ENCODE measurements at places on chromosomes 1 and 21.

- peaks cover 17% of the 10 kb centered on the region for H3K36me3 ChIP-seq
- no peaks in the 10 kb centered on the region for H3K27me3 ChIP-seq
- no peak overlapping the region for H3K4me3 ChIP-seq
Measured at GRCh38 chr1:108636876-108637275, 24.0 kb downstream of the HENMT1 start.

DNA sequence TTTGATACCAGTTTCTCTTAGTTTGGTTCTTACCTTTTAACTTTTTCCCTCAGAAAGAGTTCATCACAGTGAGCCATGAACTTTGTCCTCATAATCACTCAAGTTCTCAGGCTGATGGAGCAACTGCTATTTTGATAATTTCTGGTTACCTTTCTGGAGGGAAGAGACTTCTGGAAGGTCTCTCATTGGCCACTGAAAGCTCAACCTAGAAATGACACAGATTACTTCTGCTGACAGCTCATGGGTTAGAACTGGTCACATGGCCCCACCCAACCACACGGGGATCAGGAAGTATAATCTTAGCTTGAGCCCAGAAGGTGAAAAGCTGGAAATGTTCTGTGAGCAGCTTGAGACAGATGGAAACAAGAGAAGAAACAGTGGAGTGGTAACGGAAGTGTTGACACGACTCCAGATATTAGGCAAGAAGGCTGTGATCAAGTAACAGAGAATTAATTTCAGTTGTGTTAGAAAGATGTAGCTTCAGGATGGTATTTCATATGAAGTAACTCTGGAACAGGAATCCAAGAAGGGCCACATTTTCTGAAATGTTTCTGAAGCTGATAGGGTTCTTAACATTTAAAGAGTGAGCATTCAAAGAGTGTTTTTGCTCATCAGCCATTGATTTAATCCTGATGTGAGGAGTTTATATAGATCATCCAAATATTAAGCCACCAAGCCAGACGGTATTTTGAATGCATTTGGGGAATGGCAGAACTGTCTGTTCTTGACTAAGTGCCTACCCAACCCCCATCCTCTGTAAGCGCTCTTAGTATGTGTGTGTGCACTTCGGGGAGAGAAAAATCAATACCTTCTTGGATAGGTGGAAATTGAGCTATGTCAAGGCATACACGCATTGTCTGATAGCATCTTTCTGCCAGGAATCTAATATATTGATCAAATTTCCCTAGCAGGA lies 21.9 kb upstream of the XPR1 start:
- no peak overlapping the region for H3K4me3 ChIP-seq
- H3K36me3 ChIP-seq: no peaks in the 10 kb centered on the region
- no peaks in the 10 kb centered on the region for H3K4me1 ChIP-seq
- no peak overlapping the region for H3K27ac ChIP-seq
- no peaks in the 10 kb centered on the region for H3K27me3 ChIP-seq
- DNase-seq: no peak

DNA sequence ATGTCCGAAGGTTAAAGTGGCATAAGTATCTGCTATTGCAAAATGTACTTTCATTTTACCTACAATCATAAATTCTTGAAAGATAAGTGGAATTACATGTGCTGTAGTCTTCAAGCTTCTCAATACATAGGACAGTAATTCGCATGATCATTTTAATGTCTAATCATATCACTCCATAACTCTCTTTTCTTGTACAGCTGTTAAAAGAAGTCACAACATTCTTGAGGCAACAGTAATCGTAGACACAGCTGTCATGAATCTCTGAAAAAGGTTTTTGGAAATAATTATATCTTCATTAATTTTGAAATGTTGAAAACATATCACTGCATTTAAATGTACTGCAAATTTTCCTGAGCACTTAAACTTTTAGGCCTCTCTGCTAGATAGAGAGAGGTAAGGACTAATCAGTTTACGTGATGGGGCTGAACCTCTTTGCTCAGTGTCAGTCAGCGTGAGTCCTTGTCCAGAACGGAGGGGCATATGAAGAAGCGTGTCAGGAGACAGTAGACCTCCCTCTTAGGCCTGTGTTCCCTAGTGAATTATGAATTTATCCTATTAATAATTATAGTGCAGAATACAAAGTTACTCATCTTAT lies 133.4 kb downstream of the NEK7 start:
- no peak overlapping the region for H3K4me3 ChIP-seq
- H3K27ac ChIP-seq: no peak overlapping the region
- no peak for DNase-seq
- H3K27me3 ChIP-seq: no peaks in the 10 kb centered on the region
- H3K4me1 ChIP-seq: no peaks in the 10 kb centered on the region

DNA sequence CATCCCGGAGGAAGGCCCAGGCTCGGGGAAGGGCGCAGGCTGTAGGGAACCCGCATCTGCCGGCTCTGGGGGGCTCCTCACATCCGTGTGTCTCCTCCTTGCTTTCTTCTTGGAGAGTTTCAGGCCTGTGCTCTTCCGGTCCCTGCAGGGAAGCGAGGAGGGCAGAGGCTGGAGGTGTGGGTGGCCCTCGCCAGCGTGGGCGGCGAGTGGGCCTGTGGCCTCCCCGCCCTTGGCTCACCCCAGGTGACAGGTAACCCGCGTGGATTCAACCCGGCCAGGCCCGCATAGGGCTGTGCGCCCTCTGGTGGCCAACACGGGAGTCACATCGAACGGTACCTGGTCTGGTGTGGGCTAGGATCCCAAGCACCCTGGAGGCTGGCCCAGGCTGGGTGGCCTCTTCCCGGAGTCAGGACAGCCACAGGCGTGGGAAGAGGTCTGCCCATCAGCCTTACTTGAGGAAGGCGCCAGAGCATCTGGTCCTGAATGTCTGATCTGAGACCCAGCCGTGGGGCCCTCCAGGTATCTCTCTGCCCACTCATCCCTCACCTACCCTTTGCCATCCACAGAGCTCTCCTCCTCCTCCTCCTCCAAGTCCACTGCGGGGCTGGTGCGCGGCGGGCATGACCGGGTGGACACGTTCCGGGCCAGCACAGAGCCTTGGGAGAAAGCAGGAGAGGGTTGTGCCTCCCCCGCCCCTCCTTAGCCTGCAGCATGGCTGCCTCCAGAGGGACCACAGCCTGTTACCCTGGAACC lies 9.6 kb upstream of the TNFRSF25 start:
- H3K4me3 ChIP-seq: no peak overlapping the region
- H3K27me3 ChIP-seq: no peaks in the 10 kb centered on the region
- H3K36me3 ChIP-seq: peaks cover 30% of the 10 kb centered on the region
- no peaks in the 10 kb centered on the region for H3K4me1 ChIP-seq
- no peak for DNase-seq

GRCh38 chr1:226569879-226570547 lies 21.4 kb downstream of the STUM start:
- no peak for DNase-seq
- H3K4me1 ChIP-seq: peaks cover 29% of the 10 kb centered on the region
- H3K36me3 ChIP-seq: no peaks in the 10 kb centered on the region
- no peak overlapping the region for H3K4me3 ChIP-seq

GRCh38 chr1:66431999-66432398 lies 102.0 kb upstream of the SGIP1 start:
- H3K27me3 ChIP-seq: no peaks in the 10 kb centered on the region
- no peak for DNase-seq
- H3K4me3 ChIP-seq: no peak overlapping the region
- no peak overlapping the region for H3K27ac ChIP-seq
- no peaks in the 10 kb centered on the region for H3K36me3 ChIP-seq
- no peaks in the 10 kb centered on the region for H3K4me1 ChIP-seq

GRCh38 chr1:235972311-235972689 lies 92.6 kb downstream of the NID1 start:
- H3K27me3 ChIP-seq: no peaks in the 10 kb centered on the region
- peak overlapping the region; percentile 93 for H3K27ac ChIP-seq
- no peak for DNase-seq
- peaks cover 21% of the 10 kb centered on the region for H3K36me3 ChIP-seq
- H3K4me1 ChIP-seq: no peaks in the 10 kb centered on the region

GRCh38 chr1:87346130-87346814 lies 17.6 kb downstream of the LMO4 start:
- no peak overlapping the region for H3K27ac ChIP-seq
- H3K4me1 ChIP-seq: peaks cover 21% of the 10 kb centered on the region
- peaks cover 36% of the 10 kb centered on the region for H3K36me3 ChIP-seq
- no peak for DNase-seq
- H3K4me3 ChIP-seq: no peak overlapping the region

DNA sequence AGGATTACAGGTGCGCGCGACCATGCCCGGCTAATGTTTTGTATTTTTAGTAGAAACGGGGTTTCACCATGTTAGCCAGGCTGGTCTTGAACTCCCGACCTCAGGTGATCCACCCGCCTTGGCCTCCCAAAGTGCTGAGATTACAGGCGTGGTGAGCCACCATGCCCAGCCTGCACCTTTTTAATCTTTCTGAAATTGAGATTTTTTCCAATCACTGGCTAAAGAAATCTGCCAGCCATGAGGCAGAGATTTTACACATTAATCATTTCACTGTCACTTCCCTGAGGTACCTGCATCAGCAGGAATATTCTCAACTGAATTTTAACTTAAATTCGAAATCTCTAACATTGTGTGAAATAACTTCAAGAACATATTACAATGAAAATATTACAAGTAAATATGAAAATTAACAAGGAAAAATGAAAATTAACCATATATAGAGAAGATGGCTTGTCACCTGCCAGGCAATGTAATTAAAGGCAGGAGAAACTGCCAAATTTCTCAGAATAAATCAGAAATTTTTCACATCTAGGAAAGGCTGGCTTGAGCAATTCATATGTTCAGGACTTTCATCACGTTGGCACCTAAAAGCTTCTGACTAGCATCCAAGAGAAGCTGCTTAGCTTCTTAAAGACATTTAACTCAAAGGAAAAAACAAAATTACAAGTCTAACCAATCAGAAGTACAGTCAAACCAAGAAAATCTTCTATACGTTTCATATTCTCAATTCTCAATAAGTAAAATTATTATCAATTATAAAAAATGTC lies 5.9 kb downstream of the ANKRD13C start:
- H3K4me3 ChIP-seq: no peak overlapping the region
- H3K27me3 ChIP-seq: no peaks in the 10 kb centered on the region
- H3K36me3 ChIP-seq: no peaks in the 10 kb centered on the region
- peaks cover 64% of the 10 kb centered on the region for H3K4me1 ChIP-seq
- DNase-seq: no peak

DNA sequence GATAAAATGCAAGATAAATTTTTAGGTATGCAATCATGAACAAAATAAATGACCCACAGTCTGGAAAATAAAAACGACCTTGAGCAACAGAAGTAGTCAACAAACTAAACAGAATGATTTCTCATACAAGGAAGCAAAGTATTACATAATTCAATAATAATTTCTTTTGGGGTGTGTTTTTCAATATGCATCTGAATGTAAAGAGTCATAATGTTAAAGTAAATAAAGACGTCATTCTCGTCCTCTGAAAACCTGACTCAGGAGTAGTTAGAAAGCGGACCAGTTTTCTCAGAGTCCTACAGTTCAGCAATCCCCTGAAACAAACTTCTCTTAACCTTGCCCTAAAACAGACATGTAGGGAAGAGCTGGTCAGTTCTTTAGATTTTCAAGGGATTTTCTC lies 18.6 kb downstream of the CDC42BPA start:
- no peak overlapping the region for H3K4me3 ChIP-seq
- H3K4me1 ChIP-seq: peaks cover 12% of the 10 kb centered on the region

GRCh38 chr1:111873460-111874030 lies 115.9 kb downstream of the KCND3 start:
- H3K4me3 ChIP-seq: no peak overlapping the region
- no peaks in the 10 kb centered on the region for H3K36me3 ChIP-seq
- H3K27ac ChIP-seq: no peak overlapping the region
- DNase-seq: no peak
- peaks cover 27% of the 10 kb centered on the region for H3K4me1 ChIP-seq

DNA sequence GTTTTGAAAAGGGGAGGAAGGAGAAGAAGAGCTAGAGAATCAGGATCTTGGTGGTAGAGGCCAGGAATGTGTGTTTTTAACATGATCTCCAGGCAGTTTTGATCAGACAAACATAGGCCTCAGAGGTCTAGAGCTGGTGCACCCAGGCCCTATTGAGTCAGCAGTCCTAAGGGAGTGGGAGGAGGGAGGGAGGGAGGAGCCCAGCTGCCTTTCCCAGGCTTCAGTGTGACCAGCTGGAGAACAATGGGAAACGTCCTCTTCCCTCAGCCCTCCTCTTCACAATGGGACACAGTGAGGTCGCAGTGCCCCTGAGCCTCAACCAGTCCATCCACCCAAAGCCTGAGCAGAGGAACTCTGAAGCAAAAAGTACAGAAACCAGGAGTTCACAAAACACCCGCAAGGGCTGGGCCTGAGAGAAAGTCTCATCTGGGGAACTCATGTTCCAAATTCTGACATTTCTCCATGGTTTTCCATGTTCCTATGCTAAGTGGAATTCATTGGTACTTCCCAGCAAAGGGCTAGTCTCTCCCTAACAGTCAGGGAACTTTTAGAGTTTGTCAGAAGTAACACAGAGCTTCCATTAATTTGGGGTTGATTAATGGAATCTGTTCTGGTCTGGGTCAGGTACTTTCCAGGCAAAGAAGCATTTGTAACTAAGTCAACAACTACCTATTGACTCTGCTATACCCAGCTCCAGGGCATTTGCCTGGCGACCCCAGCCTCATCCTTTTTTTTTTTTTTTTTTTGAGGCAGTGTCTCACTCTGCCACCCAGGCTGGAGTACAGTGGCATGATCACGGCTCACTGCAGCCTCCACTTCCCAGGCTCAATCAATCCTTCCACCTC lies 37.5 kb downstream of the ELAPOR1 start:
- H3K27me3 ChIP-seq: no peaks in the 10 kb centered on the region
- peaks cover 15% of the 10 kb centered on the region for H3K4me1 ChIP-seq
- H3K27ac ChIP-seq: no peak overlapping the region

DNA sequence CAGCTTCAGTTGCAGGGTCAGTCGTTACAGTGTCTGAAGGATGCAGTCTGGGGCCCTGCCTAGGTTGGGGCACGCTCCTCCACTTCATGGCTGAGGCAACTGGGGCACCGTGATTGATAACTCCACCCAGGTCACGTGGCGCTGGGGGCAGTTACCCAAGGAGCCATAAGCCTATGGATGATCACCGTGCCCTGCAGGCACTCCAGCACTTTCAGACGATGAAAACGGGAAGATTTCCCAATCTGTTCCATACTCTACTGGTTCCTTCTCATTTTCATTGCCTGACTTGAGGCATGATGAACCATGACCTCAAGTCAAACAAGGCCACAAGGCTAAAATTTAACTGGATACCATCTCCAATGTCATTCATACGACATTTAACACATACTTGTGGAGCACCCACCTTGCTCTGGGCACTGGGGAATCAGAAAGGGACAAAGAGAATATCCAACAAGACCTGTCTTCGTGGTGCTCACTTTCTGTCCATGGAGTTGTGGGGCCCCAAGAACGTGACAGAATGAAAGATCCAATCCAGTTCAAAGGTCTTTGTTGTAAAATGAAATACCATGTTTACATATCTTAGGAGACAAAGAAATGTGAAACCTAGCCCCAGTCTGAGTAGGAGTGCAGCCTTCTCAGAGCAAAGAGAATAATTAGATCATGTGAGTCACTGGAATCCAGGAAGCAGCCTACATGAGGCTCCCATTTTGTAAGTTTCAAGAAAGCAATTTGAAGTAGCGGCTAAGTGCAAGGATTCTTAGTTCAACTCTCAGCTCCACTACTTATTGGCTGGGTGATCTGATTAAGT lies 39.4 kb upstream of the SPOCD1 start:
- H3K4me1 ChIP-seq: no peaks in the 10 kb centered on the region
- H3K36me3 ChIP-seq: no peaks in the 10 kb centered on the region
- no peak overlapping the region for H3K27ac ChIP-seq
- DNase-seq: no peak

GRCh38 chr1:215045698-215046308 lies 36.7 kb upstream of the KCNK2 start:
- H3K4me1 ChIP-seq: no peaks in the 10 kb centered on the region
- no peak overlapping the region for H3K4me3 ChIP-seq
- H3K27ac ChIP-seq: no peak overlapping the region
- no peak for DNase-seq
- H3K27me3 ChIP-seq: no peaks in the 10 kb centered on the region
- H3K36me3 ChIP-seq: no peaks in the 10 kb centered on the region

Data from tibial artery (tissue), 4 donors.